ENCODE measurements at places on chromosomes 11 and 22.
A peak's percentile ranks its signal among the peaks of the same experiment; 100 is the strongest.

DNA sequence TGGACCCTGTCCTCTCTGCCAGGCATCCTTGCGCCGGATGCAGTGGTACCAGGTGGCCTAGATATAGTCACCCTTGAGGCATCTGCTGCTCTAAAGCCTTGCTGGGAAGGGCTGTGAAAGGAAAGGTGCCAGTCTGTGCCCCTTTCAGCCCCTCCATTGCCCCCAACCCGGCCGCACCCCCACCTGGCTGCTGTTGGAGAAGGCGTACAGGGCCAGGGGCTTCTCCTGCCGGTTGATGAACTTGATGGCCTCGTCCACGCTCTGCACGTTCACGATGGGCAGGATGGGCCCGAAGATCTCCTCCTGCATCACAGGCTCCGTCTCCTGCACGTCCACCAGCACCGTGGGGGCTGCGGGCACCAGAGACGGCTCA, 10.2 kb downstream of the ALDH3B2 start:
- no peak for DNase-seq

GRCh38 chr11:125947419-125948277, 1.8 kb downstream of the VSIG10L2 start:
- DNase-seq, result no peak

- no peak for DNase-seq
These were observed 52.1 kb upstream of the CRYBB3 start for GRCh38 chr22:25147642-25147928.

GRCh38 chr11:3808861-3809623, 682 bp downstream of the PGAP2 start:
- peak; percentile 27 for DNase-seq

DNA sequence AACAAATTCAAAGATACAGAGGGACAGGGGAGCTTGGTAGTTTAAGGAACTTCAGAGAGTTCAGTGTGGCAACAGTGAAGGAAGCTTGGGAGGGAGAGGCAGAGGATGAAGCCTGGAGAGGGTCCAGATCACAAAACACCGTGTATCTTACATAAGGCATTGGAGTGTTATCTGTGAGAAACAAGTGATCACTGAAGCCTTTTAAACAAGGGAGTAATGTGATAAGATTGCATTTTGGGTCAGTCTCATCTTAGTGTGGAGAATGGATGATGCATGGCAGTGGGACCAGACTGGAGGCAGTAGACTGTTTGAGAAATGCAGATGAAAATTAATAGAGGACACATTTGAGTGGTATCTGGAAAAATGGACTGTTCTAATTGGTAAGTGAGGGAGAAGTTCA, 79.4 kb downstream of the EXT2 start:
- no peak for DNase-seq

- no peak for DNase-seq
These were observed 4.7 kb downstream of the C11orf21 start for GRCh38 chr11:2296913-2297622.

DNA sequence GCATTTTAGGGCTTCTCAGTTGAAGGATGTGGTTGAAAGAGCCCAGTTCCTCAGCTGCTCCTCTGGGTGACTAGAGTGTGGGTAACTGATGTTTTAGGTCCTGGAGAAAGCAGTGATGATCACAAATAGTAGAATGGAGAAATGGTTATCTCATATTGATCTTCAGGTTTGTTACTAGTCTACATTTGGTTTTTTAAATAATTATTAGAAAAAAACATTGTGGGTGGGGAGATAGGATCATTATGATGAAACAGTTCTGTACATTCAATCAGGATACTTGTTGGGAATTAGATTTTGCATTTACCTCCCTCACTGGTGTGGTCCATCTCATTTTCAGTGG, 24.9 kb downstream of the SREBF2 start:
- no peak for DNase-seq

GRCh38 chr11:73542175-73542574, 55.7 kb downstream of the FAM168A start:
- DNase-seq, result no peak

GRCh38 chr11:28877340-28877739, 769.2 kb downstream of the METTL15 start:
- DNase-seq, result no peak

DNA sequence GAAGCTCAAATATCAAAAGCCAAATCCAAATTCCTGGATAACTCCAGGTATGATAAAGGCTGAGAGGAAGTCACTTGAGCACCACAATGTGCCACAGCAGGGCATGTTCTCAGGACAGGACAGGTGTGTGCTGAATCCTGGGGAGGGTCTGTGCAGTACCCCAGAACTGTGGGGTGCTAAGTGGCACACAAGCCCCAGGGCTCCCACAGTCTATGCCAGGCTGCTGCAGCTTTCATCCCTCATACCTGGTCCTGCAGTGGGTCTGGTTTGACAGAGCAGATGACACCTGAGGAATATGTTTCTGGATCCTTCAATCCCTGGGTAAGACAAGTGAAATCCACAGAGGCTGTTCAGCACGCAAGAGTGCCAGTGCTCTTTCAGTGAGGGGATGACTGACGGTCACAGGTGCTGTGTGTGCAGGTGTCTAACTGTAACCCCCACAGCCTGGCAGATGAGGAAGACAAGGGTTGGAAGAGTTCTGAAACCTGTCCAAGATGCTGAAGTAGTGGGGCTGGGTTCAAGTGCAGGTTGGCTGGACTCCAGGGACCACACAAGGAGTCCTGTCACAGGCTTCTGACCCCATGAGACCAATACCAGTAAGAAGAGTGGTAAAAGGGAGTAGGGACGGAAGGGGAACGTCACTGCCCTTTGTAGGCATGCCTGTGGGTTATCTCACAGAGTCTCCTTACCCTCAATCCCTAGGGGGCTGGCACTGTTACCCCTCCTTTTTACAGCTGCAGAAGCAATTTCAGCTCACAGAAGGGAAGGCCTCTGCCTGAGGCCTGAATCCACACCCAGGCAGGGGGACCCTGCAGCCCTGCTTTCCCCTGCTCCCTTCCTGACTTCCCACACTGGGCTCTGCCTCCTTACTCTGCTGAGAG, 14.1 kb downstream of the SERPIND1 start:
- DNase-seq, result no peak

DNA sequence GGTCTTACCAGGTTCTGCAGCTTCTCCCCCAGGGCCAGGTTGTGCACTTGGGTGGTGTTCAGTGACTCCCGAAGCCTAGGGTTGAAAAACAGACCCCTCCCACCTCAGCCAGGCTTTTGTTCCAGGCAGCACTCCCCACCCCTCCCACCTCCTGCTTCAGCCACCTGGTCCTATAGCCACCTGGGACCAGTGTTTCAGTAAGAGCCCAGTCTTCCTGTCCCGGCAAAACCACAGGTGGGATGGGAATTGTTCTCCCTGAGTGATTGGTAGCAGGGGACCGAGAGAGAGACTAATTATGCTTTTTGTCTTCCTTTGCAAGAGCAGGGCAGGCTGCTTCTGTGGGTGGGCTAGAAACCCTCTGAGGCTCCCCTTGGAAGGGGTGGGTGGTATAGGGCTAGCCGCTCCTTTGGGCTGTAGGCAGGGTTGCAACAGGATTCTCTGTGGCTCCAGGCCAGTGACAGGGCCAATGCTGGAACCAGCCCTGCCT, 8.5 kb upstream of the NAALADL1 start:
- no peak for DNase-seq

GRCh38 chr11:121591405-121592033, 138.8 kb upstream of the SORL1-AS1 start:
- peak; percentile 52 for DNase-seq

- no peak for DNase-seq
These were observed 15.6 kb downstream of the CABP7 start for GRCh38 chr22:29735416-29735815.

- no peak for DNase-seq
These were observed 436.0 kb downstream of the NELL1 start for GRCh38 chr11:21105196-21105917.

DNA sequence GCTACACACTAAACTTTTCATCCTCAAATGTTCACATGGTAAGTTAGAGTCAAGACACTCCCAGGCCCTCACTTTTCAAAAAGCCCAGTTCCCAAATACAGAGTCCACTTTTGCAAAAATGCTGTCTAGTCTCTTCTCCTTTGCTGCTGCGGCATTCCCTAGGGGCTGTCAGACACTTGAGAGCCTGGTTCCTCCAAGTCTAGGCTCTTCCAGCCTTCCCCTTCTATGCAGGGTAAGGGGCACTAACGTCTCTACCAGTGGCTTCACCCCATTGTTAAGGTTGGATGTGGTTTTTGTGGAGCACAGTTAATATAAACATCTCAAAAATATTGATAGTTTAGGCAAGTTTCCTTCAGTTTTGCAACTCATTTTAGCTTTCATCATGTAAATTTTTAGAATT, 181.5 kb downstream of the KIF18A start:
- no peak for DNase-seq
